ENCODE measurements at places on chromosomes 13 and 19. TPM values are rescaled to one million over a fixed set of nuclear protein-coding genes. Genes with fewer than 3 reads are reported as not detected.

CGB7 gene
- not detected for total RNA-seq

PNMA8A gene
- total RNA-seq: 0.52 TPM

TNFRSF19 gene
- total RNA-seq: 0.22 TPM

LILRB3 gene
- total RNA-seq: not detected

CBY2 gene
- under 0.01 TPM for total RNA-seq

PCDH20 gene
- not detected for total RNA-seq

ZNF260 gene
- 21.9 TPM for total RNA-seq

Measured in dermis lymphatic vessel endothelial cell (primary cell).